ENCODE measurements at places on chromosomes 6 and 20.

- DNase-seq, result peak; percentile 39
Measured at GRCh38 chr6:155177363-155177961, 86.4 kb upstream of the CLDN20 start.

DNA sequence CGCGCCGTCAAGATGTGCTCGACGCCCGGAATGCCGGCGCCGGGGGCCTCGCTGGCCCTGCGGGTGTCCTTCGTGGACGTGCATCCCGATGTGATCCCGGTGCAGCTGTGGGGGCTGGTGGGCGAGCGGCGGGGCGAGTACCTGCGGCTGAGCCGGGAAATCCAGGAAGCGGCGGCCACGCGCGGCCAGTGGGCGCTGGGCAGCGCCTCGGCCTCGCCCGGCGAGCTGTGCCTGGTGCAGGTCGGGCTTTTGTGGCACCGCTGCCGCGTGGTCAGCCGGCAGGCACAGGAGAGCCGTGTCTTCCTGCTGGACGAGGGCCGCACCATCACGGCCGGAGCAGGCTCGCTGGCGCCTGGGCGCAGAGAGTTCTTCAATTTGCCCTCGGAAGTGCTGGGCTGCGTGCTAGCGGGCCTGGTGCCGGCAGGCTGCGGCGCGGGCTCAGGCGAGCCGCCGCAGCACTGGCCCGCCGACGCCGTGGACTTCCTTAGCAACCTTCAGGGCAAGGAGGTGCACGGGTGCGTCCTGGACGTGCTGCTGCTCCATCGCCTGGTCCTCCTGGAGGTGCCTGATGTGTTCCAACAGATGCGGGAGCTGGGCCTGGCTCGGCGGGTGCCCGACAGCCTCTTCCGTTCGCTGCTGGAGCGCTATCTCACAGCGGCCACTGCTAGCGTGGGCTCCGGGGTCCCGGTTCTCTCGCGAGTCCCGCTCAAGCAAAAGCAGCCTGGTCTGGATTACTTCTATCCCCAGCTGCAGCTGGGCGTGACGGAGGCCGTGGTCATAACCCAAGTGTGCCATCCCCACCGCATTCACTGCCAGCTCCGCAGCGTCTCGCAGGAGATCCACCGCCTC is 656 bp downstream of the TDRD6 start:
- DNase-seq, result no peak

DNA sequence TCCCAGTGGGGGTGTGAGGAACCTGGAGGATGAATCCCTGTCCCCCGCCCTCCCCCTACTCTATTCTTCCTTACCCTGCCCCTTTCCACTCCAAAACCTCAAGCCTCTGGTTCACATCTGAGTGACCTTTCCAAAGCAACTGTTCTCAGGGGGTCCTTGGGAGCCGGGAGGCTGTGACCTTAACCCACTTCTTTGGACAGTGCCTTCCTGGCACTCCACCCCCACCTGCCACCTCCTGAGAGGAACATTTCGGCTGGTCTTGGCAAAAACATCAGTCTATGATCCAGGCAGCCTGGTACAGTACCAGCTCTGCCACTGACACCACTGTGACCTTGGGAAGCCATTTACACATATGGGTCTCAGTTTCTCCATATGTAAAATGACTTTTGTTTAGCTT is 121.7 kb downstream of the MRPL14 start:
- no peak for DNase-seq

GRCh38 chr20:47964149-47964548 is 178.9 kb upstream of the SULF2 start:
- DNase-seq, result no peak

GRCh38 chr6:136669299-136669699 is 119.1 kb upstream of the MAP7 start:
- no peak for DNase-seq

- peak; percentile 30 for DNase-seq
Measured at GRCh38 chr6:39777218-39777617, 15.0 kb upstream of the DAAM2 start.

GRCh38 chr6:155077331-155077730 is 82.2 kb downstream of the TIAM2 start:
- DNase-seq, result no peak

GRCh38 chr20:32189691-32190615 is 17.6 kb downstream of the PLAGL2 start:
- DNase-seq, result peak; percentile 87

DNA sequence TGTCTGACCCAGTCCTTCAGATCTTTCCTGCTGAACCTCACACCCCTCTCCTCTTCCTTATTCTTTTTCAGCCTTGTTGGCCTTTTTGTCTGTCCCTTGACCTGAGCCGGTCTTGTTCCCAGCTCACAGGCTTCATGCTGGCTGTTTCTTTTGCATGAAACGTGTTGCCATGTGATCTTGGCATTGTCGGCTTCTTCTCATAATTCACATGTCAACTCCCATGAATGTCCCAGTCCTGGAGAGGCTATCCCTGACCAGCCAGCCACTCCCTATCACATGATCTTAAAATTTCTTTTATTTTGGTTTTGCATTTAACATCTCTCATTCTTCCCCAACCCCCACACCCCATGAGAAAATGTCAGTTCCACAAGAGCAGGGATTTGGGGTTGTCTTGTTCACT is 131.2 kb upstream of the TSHZ2 start:
- no peak for DNase-seq

GRCh38 chr20:55693641-55694040 is 311.7 kb downstream of the CBLN4 start:
- DNase-seq, result no peak

DNA sequence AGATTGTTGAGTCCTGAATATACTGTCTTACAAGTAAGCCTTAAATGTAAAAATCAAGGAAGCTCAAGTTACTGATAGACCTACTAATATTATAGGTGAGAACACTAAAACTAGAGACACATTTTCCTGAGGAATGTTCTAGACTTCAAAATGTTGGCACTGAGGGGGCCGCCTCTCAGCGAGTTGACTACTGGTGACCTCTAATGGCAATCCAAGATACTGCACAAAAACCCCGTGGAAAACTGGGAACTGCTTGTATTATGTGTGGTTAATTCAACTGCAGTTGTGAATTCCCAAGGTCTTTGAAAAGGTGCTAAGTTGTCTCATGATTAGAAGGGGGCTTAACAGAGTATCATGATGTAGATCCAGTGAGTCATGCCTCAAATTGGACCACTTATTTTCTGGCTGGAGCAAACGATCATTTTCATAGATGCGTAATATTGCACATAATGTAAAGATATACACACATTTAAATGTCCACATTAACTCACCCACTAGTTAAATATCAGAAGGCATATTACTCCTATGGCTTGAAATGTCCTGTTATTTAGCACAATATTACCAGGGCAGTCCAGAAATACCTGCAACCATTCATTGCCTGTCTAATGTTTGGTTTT is 336.2 kb downstream of the FOXA2 start:
- peak; percentile 32 for DNase-seq

- no peak for DNase-seq
Measured at GRCh38 chr6:122276637-122277036, 122.8 kb upstream of the HSF2 start.

- no peak for DNase-seq
Measured at GRCh38 chr20:4152696-4153235, 137.4 kb upstream of the RNF24 start.

DNA sequence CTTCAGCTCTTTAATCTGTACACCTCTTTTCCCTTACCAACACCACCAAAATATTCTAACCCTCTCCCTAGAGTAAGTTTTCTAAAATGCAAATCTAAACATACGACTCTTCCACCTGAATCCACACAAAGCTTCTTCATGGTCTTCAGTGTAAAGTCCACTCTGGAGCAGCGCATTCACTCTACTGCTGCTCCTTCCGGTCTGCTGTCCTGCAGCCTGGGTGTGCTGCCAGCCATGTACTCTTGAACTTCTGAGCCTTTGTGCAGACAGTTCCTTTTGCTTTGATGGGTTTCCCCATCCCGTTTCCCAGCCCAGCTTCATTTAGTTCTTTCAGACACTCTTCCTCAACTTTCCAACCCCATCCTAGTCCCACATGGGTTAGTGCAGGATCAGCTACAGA is 108.7 kb upstream of the SGK1 start:
- no peak for DNase-seq

- DNase-seq, result no peak
Measured at GRCh38 chr6:154951345-154952200, 43.5 kb upstream of the TIAM2 start.

DNA sequence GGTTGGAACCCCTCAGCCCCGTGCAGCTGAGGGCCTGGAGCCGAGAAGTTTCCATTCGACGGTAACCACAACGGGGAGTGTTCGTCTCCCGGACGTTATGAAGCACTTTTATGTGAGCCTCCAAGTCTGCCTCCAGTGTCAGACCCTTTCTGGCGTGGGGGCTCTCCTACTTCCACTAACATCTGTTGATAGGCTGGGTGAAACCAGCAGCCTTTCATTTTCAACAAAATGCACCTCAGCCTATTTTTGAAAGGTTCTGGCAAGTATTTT is 257.4 kb downstream of the THBS2 start:
- no peak for DNase-seq

- no peak for DNase-seq
Measured at GRCh38 chr6:33621711-33622388, 728 bp downstream of the ITPR3 start.

DNA sequence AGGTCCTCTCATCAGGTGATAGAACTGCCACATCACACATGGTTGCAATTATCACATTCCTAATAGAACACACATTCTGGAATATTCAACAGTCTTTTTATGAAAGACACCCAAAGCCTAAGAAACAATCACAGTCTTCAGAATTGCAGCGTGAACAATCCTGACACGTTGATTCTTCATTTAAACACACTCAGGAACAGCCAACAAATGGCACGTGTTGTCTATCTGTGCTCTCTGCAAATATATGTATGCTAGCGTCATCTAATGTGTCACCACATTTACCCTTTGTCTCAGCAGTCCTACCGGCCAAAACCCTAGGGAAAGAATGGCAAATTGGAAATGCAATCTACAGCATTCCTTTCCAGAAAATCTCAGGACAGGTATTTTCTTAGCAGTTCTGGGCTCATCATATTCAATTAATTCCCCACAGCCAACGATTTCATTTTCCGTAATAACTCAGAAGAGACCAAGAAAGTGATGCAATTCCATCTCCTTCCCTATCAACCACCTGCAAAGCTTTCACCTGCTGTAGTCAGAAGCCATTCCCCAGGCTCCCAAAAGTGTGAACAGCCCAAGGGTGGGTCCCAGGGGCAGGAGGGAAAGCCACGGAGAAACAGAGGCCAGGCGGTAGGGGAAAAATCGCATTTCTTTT is 280.3 kb upstream of the JARID2 start:
- no peak for DNase-seq

GRCh38 chr20:34861386-34862084 is 11.1 kb downstream of the GGT7 start:
- DNase-seq, result no peak

- DNase-seq, result no peak
Measured at GRCh38 chr6:133891927-133892812, 3.3 kb downstream of the TCF21 start.

DNA sequence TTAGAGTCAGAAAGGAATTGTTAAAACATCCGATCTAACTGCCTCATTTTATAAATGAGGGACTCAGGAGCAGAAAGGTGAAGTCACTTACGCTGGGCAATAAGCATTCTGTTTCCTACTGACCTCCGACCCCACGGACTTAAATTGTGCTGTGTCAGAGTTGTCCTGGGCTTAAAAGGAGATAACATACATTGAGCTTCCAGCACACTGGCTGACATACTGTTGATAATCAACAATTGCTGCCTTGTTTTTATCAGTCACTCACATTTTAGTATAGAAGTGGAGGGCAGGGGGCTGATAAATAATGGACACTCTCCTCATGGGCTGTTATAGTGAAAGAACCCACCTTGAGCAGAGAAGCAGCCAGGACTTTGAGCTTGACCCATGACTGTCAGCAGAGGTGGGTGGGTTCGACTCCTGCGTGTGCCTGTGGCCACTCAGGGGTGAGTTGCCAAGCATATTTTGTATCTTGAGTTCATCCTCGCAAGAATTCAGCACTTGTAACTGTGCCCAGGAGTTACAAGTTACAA is 166.5 kb upstream of the JARID2 start:
- DNase-seq, result no peak

DNA sequence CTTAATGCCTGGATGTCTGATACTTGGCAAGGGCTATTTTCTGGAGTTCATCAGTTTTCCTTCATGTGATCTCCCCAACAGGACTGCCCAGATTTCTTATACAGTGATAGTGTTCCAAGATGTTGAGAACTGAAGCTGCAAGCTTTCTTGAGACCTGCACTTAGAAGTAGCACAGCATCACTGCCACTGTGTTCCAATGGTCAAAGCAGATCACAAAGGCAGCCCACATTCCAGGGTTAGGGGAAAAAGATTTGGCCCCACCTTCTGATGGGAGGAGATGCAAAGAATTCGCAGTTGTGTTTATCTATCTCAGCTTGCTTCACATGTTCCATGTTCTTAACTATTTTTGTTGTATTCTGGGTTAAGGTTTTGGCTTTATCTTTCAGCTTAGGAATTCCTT is 78.2 kb downstream of the GPX5 start:
- no peak for DNase-seq

- no peak for DNase-seq
Measured at GRCh38 chr6:113707194-113707593, 150.0 kb upstream of the MARCKS start.

GRCh38 chr6:43724354-43724753 is 36.8 kb upstream of the MRPS18A start:
- DNase-seq, result no peak

GRCh38 chr6:143298071-143298470 is 152.4 kb downstream of the ADAT2 start:
- no peak for DNase-seq

DNA sequence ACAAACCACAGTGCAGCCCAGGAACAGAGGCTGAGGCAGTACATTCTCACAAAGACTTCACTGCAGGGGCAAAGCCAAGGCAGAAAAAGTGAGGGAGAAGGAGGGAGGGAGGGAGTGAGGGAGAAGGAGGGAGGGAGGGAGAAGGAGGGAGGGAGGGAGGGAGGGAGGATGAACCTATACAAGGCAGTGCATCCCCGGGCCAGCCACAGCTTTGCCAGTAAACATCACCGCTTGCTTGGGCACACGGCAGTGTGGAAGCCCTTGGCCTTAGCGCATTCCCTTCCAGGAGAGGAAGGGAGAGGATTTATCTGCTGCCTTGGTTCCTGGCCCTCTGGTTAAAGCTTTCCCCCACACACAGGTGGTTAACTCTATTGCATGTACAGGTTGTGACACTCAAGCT is 234.0 kb downstream of the PTPRT start:
- no peak for DNase-seq

GRCh38 chr20:63562461-63563224 is 8.7 kb downstream of the FNDC11 start:
- no peak for DNase-seq

DNA sequence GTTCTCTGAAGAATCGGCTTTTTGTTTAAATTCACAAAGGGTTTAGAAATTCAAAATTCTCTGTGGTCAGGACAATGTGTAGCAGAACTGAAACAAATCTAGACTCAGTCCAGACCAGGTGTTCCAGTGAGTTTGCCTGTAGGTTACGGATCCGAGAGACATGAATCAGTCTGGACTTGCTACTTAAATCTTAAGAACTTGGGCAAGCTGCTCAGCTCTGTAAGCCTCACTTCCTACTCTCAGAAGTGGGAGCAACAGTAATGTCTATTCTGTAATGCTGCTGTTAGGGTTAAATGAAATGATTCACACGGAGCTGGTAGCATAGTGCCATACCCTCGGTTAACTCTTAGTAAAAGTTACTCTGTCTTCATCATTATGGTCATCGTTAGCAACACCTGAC is 37.7 kb downstream of the HECA start:
- DNase-seq, result no peak
